ENCODE measurements at places on chromosomes 11 and 22.

DNA sequence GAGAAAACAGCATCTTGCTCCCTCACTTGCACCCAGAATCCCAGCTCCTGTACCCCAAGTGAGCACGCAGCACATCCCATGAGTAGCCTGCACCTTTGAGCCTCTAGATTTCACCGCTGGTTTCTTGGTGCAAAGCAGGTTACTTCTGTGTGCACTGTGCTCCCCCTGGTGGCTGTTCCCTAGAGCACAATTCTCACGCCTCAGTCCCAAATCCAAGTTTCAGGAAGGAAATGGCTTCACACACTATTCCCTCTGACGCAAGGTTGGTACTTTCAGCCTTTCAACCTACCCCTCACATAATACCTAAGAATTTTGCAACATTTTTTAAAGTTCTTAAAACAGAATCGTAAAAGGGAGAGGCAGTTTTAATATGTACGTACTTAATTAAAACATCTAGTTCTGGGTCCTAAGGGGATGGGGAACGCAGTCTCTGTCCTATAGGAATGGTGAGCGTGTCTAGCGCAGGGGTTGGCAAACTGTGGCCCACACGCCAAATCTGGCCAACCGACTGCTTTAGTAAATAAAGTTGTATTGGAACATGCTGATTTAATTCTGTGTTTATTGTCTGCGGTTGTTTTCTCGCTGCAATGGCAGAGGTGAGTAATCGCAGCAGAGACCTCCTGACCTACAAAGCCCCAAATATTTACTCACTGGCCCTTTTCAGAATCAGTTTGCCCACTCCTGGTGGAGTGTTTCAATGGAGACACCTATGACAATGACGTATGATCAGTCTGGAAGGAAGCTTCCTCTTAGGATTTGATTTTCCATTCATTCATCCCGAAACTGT lies 27.5 kb downstream of the DHCR7 start:
- DNase-seq, result peak; percentile 74

DNA sequence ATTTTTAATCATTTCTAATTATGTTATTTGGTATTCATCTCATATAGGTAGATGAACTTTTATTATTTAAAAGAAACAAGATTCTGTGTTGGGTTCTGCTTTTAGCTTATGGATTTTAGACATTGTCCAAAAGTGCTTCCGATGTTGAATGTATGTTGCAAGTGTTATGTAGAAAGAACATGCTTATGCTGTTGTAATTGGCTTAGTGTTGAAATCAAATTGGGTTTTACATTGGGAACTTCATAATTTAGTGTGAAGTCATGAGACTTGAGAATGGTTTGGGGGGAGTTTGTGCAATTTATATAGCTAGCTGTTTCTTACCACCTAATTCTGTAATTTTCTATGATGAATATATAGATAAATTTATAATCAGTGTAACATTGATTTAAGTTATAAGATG lies 3.6 kb downstream of the MTMR3 start:
- no peak for DNase-seq

- DNase-seq, result no peak
Observed at GRCh38 chr11:132205496-132205895, 835.1 kb downstream of the NTM start.

DNA sequence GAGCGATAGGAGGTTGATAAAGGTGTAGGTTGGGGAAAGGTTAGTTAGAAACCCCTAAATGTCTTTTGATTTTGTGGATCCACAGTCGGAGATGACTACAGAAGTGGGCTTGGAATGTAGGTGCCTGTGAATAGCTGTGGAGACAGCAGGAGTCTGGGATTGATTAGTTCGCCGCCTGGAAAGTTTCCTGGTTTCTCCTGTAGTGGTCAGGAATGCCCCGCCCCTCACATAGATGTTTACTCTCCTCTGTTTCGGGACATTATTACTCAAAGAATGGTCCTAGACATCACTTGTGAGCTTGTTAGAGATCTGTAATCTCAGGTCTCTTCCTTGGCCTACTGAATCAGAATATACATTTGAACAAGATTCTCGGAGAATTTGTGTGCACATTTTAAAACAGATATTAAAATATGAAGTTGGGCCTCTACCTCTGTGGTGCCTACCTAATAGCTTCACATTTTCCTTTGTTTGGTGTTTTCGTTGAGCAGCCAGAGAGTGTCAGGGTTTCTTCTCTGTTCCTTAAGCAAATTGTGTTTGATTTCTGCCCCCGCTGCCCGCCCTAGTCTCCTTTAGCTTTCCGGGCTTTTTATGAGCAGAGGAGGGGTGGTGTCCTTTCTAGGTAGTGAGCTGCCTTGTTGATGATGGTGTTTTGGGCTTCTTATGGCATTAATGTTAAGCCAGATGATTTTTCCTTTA lies 89.4 kb downstream of the PPP6R3 start:
- no peak for DNase-seq

GRCh38 chr11:118662401-118663271 lies 16.8 kb downstream of the TREH start:
- DNase-seq, result no peak

DNA sequence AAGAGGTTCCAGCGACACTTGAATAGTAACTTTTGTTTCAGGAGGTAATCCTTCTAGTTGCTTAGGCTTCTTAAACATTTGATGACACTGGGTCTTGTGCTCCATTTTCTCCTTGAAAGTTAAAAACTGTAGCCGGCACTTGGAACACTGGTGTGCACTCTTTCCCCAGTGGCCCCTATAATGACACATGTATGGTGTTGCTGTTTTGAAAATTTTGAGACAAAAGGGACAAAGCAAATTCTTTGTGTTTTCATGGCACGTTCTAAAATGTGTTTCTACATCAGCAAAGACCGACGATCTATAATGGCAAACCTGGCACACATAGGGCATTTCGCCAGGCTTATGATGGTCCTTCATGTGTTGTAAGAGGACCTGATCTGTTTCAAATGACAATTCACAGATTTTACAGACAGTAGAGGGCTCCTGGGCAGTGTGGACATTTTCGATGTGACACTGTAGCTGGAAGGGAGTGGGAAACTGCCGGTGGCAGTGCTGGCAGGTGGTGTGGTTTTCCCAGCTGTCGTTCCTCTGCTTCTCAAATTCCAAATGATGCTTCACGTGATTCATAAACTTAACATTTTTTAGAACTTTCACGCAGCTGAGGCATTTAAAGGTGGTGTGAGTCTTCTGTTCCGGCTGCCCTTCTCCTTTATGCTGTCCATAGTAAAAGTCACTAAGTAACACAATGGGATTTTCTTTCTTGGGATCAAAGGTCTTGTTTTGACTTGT lies 20.5 kb downstream of the ZNF280B start:
- DNase-seq, result no peak

DNA sequence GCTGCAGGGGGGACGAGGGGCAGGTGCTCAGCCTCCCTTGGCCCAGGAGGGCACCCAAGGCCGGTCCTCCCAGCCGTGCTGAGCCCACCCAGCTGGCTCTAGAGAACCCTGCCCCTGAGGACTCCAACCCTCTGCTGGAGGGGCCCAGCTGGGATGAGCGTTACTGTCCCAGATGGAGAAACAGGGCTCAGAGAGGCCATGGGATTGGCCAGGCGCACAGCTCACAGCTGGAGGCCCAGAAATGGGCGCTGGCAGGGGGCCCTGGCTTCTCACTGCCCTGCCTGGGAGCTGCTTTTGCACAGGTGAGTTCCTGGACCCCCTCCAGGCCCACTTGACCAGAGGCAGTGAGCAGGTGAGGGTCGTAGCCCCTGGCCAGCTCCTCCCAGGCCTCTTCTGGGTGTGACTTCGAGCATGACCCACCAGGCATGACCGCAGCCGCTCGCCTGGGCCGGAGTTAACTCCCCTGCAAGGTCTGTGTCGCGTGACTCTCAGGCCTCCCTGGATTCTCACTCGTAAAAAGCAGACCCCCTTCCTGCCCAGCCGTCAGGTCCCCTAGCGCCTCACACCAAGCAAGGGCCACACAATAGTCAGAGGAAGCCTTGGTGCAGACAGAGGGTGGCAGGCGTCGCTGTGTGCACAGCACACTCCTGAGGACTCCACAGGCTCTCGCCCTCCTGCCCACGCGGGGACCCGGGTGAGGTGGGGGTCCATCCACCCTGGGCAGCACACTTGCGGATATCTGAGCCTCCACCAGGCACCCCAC lies 19.7 kb upstream of the IL17REL start:
- DNase-seq, result no peak

- peak; percentile 6 for DNase-seq
Observed at GRCh38 chr11:34027516-34028408, 23.8 kb upstream of the CAPRIN1 start.

- DNase-seq, result no peak
Observed at GRCh38 chr22:32338757-32339156, 18.9 kb upstream of the RFPL3 start.

DNA sequence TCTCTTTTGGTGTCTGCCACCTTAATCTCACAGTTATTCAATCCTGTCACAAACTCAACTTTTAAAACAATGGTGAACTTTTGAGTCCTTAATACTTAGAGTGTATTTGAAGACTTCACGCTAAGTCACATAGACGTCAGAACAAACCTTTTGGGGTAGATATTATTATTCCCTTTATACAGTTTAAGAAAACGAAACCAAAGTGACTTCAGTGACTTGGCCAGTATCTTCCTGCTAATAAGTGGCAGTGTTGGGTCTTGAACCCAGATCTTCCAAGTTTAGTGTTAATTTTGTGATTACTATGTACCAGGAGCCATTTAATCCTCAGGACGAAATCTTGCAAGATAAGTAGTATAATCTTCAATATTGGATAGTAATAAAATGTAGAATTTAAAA lies 691 bp downstream of the CEP295 start:
- no peak for DNase-seq

- no peak for DNase-seq
Observed at GRCh38 chr22:40637183-40638150, 948 bp upstream of the MRTFA start.

DNA sequence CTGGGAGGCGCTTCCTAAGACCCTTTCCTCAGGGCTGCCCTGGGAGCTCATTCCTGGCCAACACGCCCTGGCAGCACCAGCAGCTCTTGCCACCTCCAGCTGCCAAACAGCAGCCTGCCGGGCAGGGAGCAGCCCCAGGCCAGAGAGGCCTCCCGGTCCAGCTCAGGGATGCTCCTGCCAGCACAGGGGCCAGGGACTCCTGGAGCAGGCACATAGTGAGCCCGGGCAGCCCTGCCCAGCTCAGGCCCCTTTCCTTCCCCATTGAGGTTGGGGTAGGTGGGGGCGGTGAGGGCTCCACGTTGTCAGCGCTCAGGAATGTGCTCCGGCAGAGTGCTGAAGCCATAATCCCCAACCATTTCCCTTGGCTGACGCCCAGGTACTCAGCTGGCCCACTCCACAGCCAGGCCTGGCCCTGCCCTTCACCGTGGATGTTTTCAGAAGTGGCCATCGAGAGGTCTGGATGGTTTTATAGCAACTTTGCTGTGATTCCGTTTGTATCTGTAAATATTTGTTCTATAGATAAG lies 7.6 kb downstream of the SLC39A13 start:
- DNase-seq, result no peak

DNA sequence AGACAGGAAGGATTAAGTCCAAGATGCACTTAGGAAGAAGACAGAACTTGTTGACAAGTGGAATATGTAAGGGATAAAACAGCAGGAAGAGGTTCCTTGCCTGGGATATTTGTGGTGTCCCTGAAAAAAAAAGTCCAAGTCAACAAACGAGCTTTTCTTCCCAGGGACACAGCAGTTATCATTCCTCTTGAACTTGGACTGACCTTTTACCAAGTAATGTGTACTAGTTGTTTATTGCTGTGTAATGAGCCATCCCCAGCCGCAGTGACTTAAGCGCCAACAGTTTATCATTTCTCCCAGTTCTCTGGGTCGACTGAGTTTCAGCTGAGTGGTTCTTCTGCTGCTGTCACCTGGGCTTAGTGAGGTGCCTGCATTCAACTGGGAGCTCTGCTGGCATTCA lies 37.0 kb downstream of the KREMEN1 start:
- no peak for DNase-seq

DNA sequence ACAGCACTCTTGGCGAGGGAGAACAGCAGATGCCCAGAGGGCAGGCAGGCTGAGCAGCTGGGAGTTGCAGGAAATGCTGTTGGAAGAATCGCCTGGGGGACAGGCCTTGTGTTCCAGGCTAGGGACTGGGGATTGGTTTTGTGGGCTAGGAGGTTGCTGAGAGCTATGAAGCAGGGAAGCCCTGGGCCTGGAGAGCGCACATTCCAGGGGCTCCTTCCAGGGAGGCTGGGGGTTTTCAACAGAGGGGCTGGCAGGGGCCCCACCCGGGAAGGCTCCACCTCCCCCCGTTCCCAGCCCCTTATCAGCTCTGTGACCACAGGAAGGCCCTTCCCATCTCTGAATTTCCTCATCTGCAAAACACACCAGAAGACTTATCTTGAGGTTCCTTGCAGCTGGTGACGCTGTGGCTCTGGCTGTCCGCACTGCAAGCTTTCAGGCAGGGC lies 21.7 kb downstream of the WNT11 start:
- no peak for DNase-seq

- DNase-seq, result no peak
Observed at GRCh38 chr22:20604776-20605221, 97.4 kb downstream of the MED15 start.

DNA sequence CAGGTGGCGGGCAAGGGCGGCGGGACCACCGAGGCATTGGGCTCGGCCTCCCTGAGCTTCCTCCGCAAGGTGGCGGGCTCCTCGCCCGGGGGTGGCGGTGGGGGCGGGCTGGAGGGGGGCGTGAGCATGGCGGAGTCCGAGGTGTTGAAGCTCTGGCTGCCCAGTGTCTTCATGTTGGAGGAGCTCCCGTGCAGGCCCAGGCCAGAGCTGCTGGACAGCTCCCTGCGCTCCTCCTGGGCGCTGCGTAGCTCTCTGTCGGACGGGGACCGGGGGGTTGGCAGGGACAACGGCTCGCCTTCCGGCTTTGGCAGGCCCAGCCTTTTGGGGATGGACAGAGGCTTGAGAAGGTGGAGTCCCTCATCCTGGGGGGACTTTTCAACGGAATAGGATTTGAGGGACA lies 43.9 kb upstream of the BID start:
- no peak for DNase-seq

DNA sequence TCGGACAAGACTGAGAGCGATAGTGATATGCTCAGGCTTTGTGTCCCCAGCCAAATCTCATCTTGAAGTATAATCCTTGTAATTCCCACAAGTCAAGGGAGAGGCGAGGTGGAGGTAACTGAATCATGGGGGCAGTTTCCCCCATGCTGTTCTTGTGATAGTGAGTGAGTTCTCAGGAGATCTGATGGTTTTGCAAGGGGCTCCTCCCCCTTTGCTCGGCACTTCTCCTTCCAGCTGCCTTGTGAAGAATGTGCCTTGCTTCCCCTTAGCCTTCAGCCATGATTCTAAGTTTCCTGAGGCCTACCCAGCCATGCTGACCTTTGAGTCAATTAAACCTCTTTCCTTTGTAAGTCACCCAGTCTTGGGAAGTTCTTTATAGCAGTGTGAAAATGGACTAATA lies 7.5 kb upstream of the FOLR2 start:
- no peak for DNase-seq

DNA sequence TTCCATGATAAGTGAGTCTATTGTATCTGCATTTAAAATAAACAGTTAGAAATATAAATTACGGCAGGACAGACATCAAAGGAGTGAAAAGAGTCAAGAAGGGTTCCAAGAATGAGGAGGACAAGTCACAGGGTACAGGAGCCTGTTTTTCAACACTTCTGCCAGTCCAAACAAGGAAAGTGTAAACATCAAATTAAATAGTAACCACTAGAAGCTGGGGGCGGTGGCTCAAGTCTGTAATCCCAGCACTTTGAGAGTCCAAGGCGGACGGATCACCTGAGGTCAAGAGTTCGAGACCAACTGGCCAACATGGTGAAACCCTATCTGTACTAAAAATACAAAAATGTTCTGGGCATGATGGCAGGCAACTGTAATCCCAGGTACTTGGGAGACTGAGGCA lies 219.6 kb downstream of the LUZP2 start:
- DNase-seq, result no peak

All from COR-L47 (cell line).